ENCODE measurements at places on chromosomes 2 and 18.

DNA sequence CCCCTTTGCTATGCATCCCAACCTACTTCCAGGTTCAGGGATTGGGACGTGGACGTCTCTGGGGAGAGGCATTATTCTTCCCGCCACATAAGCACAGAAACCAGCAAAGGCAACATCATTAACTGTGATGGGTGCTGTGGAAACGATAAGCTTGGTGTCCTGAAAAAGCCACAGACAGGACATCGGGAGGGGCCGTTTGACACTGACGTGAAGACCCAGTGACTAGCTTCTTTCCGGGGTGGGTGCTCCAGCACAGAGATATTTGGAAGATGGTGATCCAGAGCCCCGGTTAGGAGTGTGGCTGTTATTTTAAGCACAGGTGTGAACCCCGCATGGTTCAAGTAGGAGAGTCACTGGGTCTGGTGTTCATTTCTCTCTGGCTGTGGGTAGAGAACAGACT is 163.8 kb upstream of the HDAC4 start:
- H3K27me3 ChIP-seq, result no peaks in the 10 kb centered on the region
- H3K4me3 ChIP-seq, result no peak overlapping the region
- H3K36me3 ChIP-seq, result no peaks in the 10 kb centered on the region
- no peak overlapping the region for H3K27ac ChIP-seq
- no peaks in the 10 kb centered on the region for H3K4me1 ChIP-seq
- DNase-seq, result peak; percentile 44

GRCh38 chr2:96251721-96252292 is 14.0 kb downstream of the TMEM127 start:
- DNase-seq, result peak; percentile 74
- H3K27ac ChIP-seq, result peak overlapping the region; percentile 53
- no peaks in the 10 kb centered on the region for H3K4me1 ChIP-seq
- peaks cover 11% of the 10 kb centered on the region for H3K36me3 ChIP-seq
- H3K27me3 ChIP-seq, result no peaks in the 10 kb centered on the region
- no peak overlapping the region for H3K4me3 ChIP-seq

- no peak overlapping the region for H3K27ac ChIP-seq
- no peaks in the 10 kb centered on the region for H3K27me3 ChIP-seq
- H3K4me3 ChIP-seq, result no peak overlapping the region
- no peaks in the 10 kb centered on the region for H3K4me1 ChIP-seq
- DNase-seq, result no peak
- no peaks in the 10 kb centered on the region for H3K36me3 ChIP-seq
Measured at GRCh38 chr2:36337354-36337753, 18.2 kb upstream of the CRIM1 start.

- no peaks in the 10 kb centered on the region for H3K27me3 ChIP-seq
- H3K27ac ChIP-seq, result no peak overlapping the region
- no peak overlapping the region for H3K4me3 ChIP-seq
- no peaks in the 10 kb centered on the region for H3K36me3 ChIP-seq
Measured at GRCh38 chr2:64533882-64534281, 9.8 kb downstream of the AFTPH start.

- no peak overlapping the region for H3K4me3 ChIP-seq
- H3K27ac ChIP-seq, result no peak overlapping the region
- H3K4me1 ChIP-seq, result no peaks in the 10 kb centered on the region
- no peaks in the 10 kb centered on the region for H3K27me3 ChIP-seq
Measured at GRCh38 chr2:133521146-133521745, 47.0 kb downstream of the NCKAP5 start.

DNA sequence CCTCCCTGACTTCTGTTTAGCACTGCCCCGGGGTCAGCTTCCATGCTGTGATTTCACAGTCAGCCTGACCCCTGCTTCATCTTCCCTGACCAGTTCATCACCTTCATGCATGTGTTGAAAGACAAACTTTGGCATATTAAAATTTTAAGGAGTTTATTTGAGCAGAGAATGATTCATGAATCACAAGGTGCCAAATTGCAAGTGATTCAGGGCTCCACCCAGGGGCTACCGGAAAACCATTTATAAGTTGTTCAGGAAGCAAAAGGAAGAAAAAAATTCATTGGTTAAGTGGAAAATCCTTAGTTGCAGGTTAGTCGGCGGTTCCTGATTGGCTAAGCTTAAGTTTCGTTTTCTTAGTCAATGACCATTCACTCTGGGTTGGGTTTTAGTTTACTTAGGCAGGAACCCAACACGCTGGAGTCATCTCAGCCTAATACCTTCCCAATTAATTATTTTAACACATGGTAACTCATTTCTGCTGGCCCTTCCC is 10.6 kb downstream of the IL1F10 start:
- H3K4me3 ChIP-seq, result no peak overlapping the region
- H3K27me3 ChIP-seq, result peaks cover 2% of the 10 kb centered on the region
- H3K4me1 ChIP-seq, result no peaks in the 10 kb centered on the region
- DNase-seq, result no peak
- H3K27ac ChIP-seq, result peak overlapping the region; percentile 44

DNA sequence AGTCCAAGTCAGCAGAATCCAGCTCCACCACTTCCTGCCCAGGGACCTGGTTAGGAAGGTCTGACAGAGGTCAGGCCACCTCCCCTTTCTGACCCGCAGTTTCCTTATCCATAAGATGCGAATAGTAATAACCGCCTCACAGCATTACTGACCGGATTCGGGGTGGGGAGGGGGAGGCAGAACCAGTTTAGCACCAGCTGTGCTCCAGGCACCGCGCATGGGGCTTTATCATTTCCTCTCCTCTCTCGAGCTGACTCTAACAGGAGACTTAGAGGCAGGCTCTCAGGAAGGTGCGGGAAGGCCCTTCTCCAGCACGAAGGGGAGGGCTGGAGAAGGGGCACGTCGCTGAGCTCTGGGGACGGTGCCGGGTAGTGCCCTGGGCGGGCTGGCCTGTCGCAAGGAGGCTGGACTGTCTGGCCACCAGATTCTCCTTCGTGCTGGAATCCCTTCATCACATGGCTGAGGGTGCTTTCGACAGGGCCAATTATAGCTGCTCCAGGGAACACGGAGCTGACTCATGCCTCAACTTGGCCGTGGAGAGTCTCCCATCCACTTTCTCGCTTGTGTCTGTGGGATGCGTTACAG is 5.7 kb downstream of the EHD3 start:
- H3K27me3 ChIP-seq, result no peaks in the 10 kb centered on the region
- no peak for DNase-seq
- H3K36me3 ChIP-seq, result no peaks in the 10 kb centered on the region
- H3K4me3 ChIP-seq, result no peak overlapping the region
- H3K4me1 ChIP-seq, result peaks cover 5% of the 10 kb centered on the region

GRCh38 chr18:12821408-12821807 is 62.6 kb downstream of the PTPN2 start:
- H3K27ac ChIP-seq, result no peak overlapping the region
- H3K27me3 ChIP-seq, result no peaks in the 10 kb centered on the region
- no peak for DNase-seq
- no peaks in the 10 kb centered on the region for H3K4me1 ChIP-seq

- H3K4me3 ChIP-seq, result no peak overlapping the region
- DNase-seq, result no peak
- no peak overlapping the region for H3K27ac ChIP-seq
- H3K27me3 ChIP-seq, result no peaks in the 10 kb centered on the region
Measured at GRCh38 chr2:117199511-117199910, 615.0 kb upstream of the DDX18 start.

- DNase-seq, result no peak
- H3K4me3 ChIP-seq, result no peak overlapping the region
- no peak overlapping the region for H3K27ac ChIP-seq
- no peaks in the 10 kb centered on the region for H3K36me3 ChIP-seq
Measured at GRCh38 chr2:233979748-233980147, 62.6 kb downstream of the TRPM8 start.

GRCh38 chr18:58819051-58819450 is 45.6 kb upstream of the ZNF532 start:
- no peaks in the 10 kb centered on the region for H3K36me3 ChIP-seq
- H3K4me3 ChIP-seq, result no peak overlapping the region
- DNase-seq, result no peak
- no peaks in the 10 kb centered on the region for H3K27me3 ChIP-seq
- no peak overlapping the region for H3K27ac ChIP-seq
- no peaks in the 10 kb centered on the region for H3K4me1 ChIP-seq

DNA sequence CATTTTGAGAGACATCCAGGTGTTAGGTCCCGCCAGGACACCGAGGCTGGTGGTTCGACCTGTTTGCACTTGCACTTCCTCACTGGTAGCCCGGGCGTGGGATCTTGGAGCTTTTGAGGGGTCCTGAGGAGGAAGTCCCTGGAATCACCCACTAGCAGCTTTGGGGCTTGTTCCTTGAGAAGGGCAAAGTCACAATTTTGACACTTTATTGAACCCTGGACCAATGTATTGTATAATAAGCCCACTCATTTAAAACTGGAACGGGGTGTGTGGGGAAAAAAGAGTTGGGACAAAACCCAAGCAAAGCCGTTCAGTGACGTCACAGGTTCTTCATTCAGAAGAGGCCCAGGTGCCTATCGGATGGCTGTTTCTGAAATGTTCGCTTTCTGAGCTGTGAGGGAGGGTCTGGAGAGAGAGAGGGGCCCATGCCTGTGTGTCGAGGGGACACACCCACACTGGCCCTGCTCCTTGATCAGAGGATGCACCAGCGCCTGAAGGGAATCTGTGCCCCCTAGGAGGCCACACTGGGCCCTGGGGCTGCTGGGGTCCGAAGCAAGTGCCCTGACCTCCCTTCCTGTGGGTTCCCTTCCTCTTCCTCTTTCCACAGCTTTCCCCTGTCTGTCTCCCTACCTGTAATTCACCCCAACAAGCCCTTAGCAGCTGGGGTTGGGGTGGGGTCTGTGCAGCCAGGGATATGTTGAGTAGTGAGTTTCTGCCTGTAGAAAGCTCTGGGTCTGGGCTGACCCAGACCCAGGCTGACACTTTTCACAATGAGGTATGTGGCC is 2.6 kb downstream of the LPIN1 start:
- peak overlapping the region; percentile 86 for H3K27ac ChIP-seq
- DNase-seq, result no peak
- no peaks in the 10 kb centered on the region for H3K27me3 ChIP-seq
- H3K4me3 ChIP-seq, result no peak overlapping the region

DNA sequence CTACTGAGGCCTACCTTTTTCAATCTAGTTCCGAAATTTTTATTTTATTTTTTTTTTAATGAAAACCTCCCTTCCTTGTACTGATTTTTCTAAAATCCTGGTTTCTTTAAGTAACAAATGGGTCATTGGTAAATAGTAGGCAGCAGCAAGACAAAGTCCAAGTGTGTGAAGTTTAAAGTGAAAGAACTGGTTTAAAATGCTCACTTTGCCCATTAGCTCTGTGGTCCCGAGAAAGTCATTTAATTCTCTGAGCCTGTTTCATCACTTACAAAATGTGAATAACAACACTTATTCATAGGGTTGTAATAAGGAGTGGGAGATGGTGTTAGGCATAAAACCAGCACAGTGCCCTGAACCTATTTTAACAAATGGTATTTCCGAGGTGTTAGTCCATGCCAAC is 426.2 kb downstream of the ERBB4 start:
- no peaks in the 10 kb centered on the region for H3K4me1 ChIP-seq
- no peak overlapping the region for H3K4me3 ChIP-seq
- H3K36me3 ChIP-seq, result no peaks in the 10 kb centered on the region
- H3K27ac ChIP-seq, result no peak overlapping the region
- H3K27me3 ChIP-seq, result no peaks in the 10 kb centered on the region

DNA sequence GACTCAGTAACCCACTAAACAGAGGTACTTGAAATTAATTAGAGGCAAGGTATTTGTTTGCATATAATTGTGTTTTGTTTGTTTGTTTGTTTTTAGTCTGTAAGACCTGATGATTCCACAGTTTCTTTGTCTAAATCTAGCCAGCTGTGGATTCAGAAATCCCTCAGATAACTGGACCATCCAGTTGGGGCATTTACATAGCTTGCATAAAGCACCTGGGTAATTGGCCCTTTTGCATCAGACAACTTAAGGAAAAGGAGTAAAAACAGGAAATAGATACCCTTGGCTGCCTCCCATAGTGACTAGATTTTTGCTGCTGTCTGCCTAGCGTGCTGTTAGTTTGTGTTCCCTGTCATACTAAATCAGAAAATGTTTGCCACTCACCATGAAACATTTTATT is 46.6 kb upstream of the XIRP2 start:
- H3K27ac ChIP-seq, result no peak overlapping the region
- H3K4me1 ChIP-seq, result no peaks in the 10 kb centered on the region
- no peak overlapping the region for H3K4me3 ChIP-seq
- no peak for DNase-seq
- no peaks in the 10 kb centered on the region for H3K27me3 ChIP-seq

DNA sequence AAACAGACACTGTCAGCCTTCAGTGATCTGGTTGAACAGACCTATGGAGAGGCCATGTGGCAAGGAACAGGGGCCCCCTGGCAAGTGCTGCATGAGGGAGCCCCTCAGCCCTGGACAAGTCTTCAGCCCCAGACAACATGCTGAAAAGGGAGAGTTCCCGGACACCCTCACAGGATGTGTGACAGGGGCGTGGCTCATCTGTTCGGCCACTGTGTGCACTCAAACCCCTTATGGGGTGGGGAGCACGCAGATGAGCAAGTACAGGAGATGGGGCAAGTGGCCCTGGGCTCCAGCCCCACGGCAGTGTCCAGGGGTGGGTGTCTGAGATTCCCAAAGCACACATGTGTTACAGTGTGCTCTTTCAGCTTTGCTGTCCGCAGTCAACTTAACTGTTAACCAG is 35.4 kb upstream of the MPPE1 start:
- H3K4me3 ChIP-seq, result no peak overlapping the region
- no peaks in the 10 kb centered on the region for H3K27me3 ChIP-seq
- H3K36me3 ChIP-seq, result no peaks in the 10 kb centered on the region
- no peak for DNase-seq
- no peak overlapping the region for H3K27ac ChIP-seq

DNA sequence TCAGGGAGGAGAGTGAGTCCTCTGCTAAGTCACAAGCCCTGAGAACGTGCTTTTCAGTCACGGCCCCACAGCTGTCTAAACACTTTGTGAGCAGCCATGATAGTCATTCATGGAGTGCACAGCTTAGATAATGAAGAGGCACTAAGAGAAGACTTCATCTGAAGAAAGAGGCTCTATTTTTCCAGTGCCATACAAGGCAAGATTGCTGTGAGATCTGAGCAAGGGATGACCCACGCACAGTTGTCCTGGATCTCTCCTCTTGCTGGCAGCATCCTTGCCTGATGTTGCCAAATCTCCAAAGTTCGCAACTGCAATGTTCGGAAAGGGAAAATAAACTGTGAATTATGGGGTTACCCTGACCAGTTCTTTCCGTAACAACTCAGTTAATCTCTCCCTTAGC is 418.7 kb downstream of the MEIS1 start:
- no peaks in the 10 kb centered on the region for H3K27me3 ChIP-seq
- H3K36me3 ChIP-seq, result no peaks in the 10 kb centered on the region
- no peak for DNase-seq
- H3K27ac ChIP-seq, result no peak overlapping the region
- H3K4me3 ChIP-seq, result no peak overlapping the region
- no peaks in the 10 kb centered on the region for H3K4me1 ChIP-seq

GRCh38 chr2:227147023-227147422 is 17.0 kb downstream of the COL4A4 start:
- no peaks in the 10 kb centered on the region for H3K27me3 ChIP-seq
- no peak for DNase-seq
- no peaks in the 10 kb centered on the region for H3K36me3 ChIP-seq
- no peak overlapping the region for H3K4me3 ChIP-seq
- no peak overlapping the region for H3K27ac ChIP-seq
- H3K4me1 ChIP-seq, result no peaks in the 10 kb centered on the region

GRCh38 chr2:216474925-216475670 is 23.5 kb upstream of the RPL37A start:
- no peak overlapping the region for H3K4me3 ChIP-seq
- H3K36me3 ChIP-seq, result no peaks in the 10 kb centered on the region
- H3K27ac ChIP-seq, result no peak overlapping the region
